ENCODE measurements at places on chromosomes 5 and 9.

DNA sequence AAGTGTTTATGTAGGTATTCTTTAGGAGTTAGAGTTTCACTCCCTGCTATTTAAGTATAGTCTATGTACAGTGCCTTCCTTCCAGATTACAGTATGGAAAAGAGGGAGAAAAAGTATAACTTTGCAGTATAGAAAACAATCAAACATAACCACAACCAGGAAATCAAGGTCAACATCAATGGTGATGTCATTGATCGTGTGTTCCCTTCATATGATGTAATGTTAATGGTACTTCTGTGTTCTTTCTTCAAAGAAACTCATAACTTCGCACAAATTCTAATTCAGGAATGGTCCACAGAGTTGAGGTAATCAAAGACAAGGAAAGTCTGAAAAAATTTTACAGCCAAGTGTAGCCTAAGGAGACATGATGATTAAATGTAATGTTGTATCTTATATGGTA lies 961.1 kb upstream of the EDIL3 start:
- no peak for DNase-seq

DNA sequence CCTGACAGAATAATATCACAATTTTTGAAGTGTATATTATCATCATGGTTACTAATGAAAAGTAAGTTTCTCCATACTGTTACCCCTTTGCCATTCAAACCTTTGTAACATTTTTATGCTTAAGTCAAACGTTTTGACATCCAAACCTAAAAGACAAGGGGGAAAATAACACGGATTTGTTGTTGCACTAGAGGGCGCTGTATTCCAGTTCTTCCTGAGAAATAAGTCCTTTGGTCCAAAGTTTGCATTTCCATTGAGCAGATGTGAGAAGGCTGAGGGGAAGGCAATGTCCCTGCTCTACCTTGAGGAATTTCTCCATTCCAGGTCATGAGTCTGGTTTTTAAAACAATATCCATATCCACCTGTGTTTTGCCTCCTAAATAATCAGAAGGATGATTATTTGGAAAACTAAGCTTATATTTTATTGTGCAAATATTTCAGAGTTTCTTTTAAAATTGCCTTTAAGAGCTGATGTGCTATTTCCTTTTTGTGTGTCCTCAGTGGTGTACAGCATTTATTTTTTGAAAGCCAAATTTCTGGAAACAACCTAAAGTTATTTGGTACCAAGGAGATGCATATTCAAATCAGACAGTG lies 9.7 kb downstream of the LECT2 start:
- DNase-seq = peak; percentile 19

GRCh38 chr5:138645778-138646575 lies 70.8 kb upstream of the HSPA9 start:
- no peak for DNase-seq

DNA sequence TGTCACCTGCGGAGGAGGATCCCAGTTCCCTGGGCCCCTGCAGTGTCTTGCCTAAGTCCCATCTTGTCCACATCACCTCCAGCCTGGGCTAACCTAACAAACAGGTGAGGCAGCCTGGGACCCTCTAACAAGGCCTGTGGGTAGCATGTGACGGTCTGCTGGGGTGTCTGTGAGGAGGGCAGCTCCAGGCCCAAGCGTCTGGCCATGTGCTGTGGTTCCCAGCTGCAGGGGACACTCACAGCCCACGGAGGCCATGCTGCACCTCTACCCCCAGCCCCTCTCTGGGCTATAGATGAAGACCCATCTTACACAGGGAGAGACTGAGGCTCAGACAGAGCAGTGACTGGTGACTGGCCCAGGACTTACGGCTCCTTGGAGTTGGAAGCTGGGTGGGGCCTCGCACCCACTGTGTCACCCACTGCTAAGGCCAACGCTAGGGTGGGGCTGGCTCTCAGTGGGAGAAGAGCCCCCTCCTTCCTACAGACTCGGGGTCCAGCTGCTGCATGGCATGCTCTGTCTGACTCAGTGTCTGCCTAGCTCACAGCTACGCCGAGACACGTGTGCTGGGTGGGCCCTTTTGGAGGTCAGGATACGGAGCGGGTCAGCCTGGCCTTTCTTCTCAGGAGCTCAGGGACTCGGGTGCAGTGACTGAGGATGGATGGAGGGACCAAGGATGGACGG lies 40.8 kb upstream of the RNF130 start:
- no peak for DNase-seq

- no peak for DNase-seq
These were observed 2.7 kb downstream of the NXNL2 start for GRCh38 chr9:88537761-88538091.

- no peak for DNase-seq
These were observed 465.0 kb downstream of the BNC2 start for GRCh38 chr9:16405421-16405820.

DNA sequence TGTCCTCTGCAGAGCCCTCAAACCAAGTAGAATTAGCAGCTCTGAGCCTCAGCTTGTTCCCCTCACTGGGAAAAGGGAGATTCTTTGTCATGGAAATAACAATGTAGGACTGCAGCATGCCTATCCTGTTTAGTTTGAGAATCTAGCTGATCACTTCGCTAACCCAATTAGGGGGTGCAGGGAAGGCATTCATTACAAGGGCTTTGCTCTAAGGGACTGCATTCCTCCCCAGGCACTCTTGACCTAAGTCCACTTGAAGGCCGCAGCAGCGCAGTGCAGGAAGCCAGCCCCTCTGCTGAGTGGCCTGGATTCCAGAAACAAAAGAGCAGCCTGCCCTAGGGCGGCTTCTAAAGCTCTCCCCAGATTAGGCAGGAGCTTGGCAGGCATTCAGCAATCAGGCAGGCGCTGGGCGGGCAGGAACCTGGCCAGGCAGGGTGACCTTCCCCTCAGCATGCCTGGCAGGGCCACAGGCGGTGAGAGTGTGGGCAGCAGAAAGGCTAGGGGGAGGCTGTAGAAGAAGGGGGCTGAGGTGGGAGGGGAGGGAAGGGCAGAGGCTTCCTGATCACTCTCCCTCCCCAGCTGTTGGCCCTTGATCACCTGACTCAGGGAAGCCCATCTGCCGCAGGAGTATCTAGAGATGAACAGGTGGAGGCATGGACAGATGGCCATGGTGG lies 24.8 kb downstream of the CCNJL start:
- DNase-seq = no peak

DNA sequence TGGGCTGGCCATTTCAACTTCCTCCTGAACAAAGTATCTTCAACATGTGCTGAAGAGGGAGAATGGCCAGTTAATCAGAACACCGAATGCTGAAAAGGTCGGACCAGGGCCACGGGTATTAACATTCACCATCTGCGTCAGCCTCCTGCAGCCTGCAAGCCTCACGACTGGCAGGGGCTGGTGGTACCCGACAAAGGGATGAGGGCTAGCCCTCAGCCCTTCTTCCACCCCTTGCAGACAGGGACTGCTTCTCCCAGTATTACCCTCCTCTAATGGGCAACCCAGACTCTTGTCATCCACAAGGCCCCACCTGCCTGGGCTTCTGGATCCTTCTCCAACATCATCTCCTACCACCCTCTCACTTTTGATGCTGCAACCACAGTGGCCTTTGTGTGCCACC lies 246.6 kb downstream of the FSTL4 start:
- no peak for DNase-seq

DNA sequence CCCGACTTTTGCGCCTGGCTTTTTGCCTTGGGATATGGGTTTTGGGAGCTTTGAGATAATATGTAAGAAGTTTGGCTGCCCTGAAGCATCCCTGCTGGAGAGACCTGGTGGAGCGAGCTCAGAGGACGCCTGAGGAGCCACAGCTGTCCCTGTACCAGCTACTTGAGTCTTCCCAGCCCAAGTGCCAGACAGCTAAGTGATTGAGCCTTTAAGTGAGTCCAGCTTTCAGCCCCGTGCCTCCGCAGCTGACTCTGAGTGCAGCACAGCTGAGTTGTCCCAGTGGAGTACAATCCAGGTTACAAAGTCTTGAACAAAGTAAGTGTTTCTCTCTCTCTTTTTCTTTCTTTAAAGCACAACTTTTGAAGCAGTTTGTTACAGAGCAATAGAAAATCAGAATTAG lies 203.8 kb upstream of the DAP start:
- DNase-seq = no peak

GRCh38 chr5:180311216-180311615 lies 19.3 kb upstream of the MAPK9 start:
- no peak for DNase-seq

DNA sequence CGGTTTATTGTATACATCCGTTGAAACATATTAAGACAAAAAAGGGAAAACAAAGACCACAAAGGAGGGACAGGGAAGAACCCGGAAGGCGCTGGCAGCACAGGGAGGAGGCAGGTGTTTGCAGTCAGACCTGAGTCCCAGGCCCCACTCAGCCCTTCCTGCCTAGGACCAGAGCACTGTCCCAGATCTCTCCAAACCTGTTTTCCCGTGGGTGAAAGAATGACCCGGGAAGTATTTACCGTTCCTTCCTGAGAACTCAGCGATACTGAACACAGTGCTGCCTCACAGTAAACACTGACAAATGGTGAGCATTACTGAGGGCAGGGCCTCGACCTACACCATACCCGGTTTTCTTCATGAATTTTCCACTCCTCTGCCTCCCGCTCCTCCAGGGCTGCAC lies 1.2 kb downstream of the ABO start:
- no peak for DNase-seq

GRCh38 chr5:117691081-117691870 lies 1116.7 kb upstream of the SEMA6A start:
- no peak for DNase-seq

DNA sequence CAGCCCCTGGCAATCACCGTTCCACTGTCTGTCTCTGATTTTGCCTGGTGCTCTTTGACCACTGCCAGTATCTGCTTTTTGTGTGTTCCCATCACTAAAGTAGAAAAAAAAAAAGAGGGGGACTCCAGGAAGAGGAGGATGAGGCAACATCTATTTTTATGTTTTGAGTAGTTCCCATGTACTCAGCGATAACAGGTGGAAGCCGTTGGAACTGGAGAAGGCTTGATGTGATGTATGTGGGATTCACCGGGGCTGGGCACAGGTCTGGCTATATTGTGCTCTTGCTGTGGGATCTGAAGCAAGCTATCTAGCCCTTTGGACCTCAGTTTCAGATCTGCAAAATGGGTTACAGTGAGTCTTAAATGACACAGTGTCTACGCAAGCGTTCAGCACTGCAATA lies 104.9 kb downstream of the SLIT3 start:
- DNase-seq = no peak

DNA sequence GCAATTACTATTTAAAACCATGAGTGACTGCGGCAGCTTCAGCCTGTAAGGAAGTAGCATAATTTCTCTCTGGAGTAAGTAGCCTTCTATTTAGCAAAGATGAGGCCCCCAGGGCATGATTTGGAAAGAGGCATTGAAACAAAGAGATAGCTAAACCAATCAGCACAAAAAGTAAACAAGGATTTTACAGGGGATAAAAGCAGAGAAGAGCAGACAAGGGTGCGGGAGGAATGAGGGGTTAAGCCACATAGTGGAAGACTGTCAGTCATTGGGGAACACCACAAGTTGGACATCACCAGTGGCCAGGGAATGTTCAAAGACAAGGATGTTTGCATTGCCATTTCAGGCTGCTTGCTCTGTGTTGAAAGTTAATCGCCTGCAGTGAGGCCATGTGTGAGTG lies 24.0 kb upstream of the C5orf63 start:
- DNase-seq = no peak

- no peak for DNase-seq
These were observed 59.0 kb downstream of the CWC27 start for GRCh38 chr5:64827703-64828102.

GRCh38 chr5:78829811-78830527 lies 155.1 kb downstream of the ARSB start:
- no peak for DNase-seq

DNA sequence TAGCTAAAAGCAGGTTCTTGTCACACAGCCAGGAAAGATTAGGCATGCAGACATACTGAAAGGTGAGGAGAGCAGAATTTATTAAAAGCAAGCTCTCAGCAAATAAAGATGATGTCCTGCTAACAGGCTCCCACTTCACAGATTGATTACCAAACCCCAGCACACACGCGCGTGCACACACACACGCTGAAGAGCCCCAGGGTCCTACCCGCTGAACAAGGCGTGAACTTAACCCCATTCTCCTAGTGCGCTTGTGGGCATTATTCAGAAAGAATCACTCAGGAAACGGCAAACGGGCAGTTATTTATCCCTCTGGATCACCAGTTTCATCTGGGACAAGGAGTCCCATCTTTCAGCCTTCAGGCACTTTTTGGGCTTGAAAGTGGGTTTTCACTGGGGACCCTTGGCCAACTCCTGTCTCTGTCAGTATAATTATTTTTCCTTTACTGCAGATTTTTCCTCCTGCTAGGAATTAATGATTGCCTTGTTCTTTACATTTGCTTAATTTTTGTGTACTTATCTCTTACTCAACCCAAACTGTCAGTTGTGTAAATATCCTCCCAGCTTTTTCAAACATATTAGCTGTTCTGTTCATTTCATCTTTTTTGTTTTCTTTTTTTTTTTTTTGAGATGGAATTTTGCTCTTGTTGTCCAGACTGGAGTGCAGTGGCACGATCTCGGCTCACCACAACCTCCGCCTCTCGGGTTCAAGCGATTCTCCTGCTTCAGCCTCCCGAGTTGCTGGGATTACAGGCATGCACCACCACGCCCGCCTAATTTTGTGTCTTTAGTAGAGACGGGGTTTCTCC lies 92.6 kb downstream of the RIC1 start:
- no peak for DNase-seq

DNA sequence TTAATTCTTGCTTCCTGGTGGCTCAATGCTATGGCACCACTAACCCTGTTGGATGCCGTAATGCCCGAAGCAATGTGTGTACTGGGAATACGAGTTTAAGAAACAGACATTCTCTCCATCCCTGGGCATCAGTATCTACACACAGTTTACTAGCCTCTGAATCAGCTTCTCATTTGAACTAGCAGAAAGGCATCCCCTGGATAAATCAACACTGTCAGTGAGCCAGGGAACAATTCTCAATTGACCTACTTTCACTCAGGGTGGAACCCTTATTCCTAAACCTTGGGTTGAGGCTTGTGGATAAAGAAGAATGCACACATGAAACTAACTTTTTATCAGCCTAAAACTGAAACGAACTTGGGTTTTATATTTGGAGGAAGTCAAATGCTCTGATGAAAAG lies 331.0 kb downstream of the GADD45G start:
- no peak for DNase-seq

DNA sequence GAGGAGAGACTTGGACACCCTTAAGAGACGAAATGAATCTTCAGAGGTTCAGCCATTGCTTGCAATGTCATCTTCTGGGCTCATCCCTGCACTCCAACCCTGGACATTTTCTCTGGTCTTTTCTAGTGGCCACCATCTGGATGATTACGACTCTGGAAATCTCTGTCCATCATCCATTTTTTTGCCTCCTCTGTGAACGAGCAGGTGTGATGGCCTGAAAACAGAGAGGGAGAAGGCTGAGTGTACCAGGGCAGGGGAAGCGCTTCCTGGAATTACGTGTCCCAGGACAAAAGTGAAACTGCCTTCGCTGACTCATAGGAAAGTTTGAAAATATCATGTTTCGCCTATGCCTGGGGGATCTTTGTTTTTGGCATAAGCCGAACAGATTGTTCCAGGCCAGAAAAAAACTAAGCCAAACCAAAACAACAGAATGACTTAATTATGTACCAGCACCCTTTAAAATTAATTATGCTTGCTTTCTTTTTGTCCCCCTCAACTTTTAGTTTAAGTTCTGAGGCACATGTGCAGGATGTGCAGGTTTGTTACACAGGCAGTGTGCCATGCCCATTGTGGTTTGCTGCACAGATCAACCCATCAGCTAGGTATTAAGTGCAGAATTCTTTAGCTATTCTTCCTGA lies 31.9 kb downstream of the ANKRD33B start:
- DNase-seq = no peak

- DNase-seq = no peak
These were observed 433.7 kb downstream of the ARHGEF28 start for GRCh38 chr5:74059706-74060105.

GRCh38 chr5:66680804-66681203 lies 84.6 kb downstream of the MAST4 start:
- DNase-seq = no peak

GRCh38 chr9:128863647-128864046 lies 18.1 kb downstream of the KYAT1 start:
- peak; percentile 84 for DNase-seq

All from germinal center (tissue), 1 donor.